ENCODE measurements at places on chromosomes 3 and 15. TPM values are rescaled to one million over a fixed set of nuclear protein-coding genes. Genes with fewer than 3 reads are reported as not detected.

GRCh38 chr15:74235962-74236361, at the start of gene CCDC33:
TSS of gene CCDC33 (plus strand) at chr15:74236326. CDS start at chr15:74236720, 394 bp downstream.
- H3K27me3 ChIP-seq, result no peaks in the 10 kb centered on the region
- H3K4me3 ChIP-seq, result no peak within 1 kb of the TSS
- no peak within 1 kb of the TSS for H3K27ac ChIP-seq
- H3K4me1 ChIP-seq, result peaks cover 14% of the 10 kb centered on the region
- DNase-seq, result no peak
- H3K36me3 ChIP-seq, result no peaks in the 10 kb centered on the region

- no peaks in the 10 kb centered on the region for H3K27me3 ChIP-seq
- no peak overlapping the region for H3K27ac ChIP-seq
- H3K36me3 ChIP-seq, result no peaks in the 10 kb centered on the region
- H3K4me1 ChIP-seq, result peaks cover 29% of the 10 kb centered on the region
Measured at GRCh38 chr3:30664459-30664858, 58.1 kb downstream of the TGFBR2 start.

- no peak for DNase-seq
- H3K4me1 ChIP-seq, result no peaks in the 10 kb centered on the region
- H3K27ac ChIP-seq, result no peak overlapping the region
- H3K36me3 ChIP-seq, result no peaks in the 10 kb centered on the region
Measured at GRCh38 chr15:91142946-91143345, 42.9 kb downstream of the SV2B start.

DNA sequence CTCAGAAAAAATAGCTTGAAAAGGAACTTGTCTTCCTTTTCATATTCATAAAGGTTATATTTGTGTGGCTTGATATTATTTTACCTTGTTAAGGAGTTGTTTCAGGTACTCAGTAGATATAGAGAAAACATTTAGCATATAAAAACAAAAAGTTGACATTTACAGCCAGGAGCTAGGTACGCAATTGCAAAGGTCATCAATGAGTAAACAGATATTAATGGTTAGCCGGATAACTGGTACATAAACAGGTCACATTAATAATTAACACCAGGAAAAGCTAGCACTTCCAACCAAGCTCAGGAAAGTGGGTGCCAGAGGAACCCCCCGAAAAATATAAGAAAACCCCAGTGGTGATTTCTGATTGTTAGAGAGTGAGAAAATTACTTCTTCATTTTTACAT, 146.6 kb upstream of the NR2F2 start:
- H3K27me3 ChIP-seq, result peaks cover 71% of the 10 kb centered on the region
- H3K4me3 ChIP-seq, result no peak overlapping the region
- no peaks in the 10 kb centered on the region for H3K4me1 ChIP-seq

Gene IMPG2
- polyA plus RNA-seq, result 0.12 TPM

All from cardiac muscle cell (in vitro differentiated cells and primary cell).